CD4-positive, alpha-beta T cell treated with Interleukin-17A for 1 hour (primary cell): ENCODE measurements at places on chromosomes 4 and X.

GRCh38 chr4:99179626-99180025 lies 35.5 kb upstream of the ADH4 start:
- DNase-seq, result no peak

GRCh38 chr4:58560736-58561135 lies 1450.6 kb upstream of the IGFBP7 start:
- no peak for DNase-seq

GRCh38 chr4:138958519-138958918 lies 57.1 kb upstream of the NOCT start:
- no peak for DNase-seq

DNA sequence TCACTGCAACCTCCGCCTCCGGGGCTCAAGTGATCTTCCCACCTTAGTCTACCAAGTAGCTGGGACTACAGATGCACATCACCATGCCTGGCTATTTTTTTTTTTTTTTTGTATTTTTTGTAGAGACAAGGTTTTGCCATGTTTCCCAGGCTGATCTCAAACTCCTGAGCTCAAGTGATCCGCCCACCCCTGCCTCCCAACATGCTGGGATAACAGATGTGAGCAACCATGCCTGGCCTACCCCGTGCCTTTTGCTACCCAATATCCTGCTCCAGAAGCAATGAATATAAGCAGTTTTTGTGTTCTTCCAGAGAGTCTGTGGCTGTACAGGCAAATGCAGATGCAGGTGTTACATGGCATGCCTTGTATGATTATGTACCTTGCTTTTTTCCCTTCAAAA lies 50.5 kb downstream of the TBC1D14 start:
- DNase-seq, result no peak

- no peak for DNase-seq
These were observed 19.6 kb downstream of the ZNF330 start for GRCh38 chr4:141240259-141240658.
